Fibroblast of skin of scalp (primary cell): ENCODE measurements at places on chromosomes 2 and 18.

- no peak for DNase-seq
Measured at GRCh38 chr2:95050385-95051300, 25.1 kb downstream of the MAL start.

- DNase-seq = no peak
Measured at GRCh38 chr2:18237298-18237697, 323.2 kb downstream of the RDH14 start.

- peak; percentile 86 for DNase-seq
Measured at GRCh38 chr2:201697899-201698298, 545 bp downstream of the MPP4 start.

DNA sequence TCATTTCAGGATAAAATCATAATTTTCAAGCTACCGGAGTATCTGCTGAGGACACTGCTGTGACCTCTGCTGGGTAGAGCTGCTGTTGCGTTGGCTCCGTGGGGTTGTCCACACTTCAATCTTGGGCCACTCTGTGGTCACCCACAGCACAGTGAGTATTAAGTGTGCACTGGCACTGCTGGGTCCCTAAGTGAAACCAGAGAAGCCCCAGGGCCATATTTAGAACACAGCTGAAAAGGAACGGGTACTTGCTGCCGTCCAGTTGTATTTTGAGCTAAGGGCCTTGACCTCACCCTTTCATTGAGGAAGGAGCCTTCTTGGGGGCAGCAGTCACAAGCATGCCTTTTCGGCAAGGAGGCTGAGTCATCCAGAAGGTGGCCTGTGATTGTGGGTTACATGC, 10.1 kb downstream of the SLC9A4 start:
- DNase-seq = no peak

- DNase-seq = no peak
Measured at GRCh38 chr2:130377491-130377890, 21.6 kb downstream of the PTPN18 start.

GRCh38 chr2:239549711-239550255, 149.0 kb upstream of the HDAC4 start:
- DNase-seq = no peak

DNA sequence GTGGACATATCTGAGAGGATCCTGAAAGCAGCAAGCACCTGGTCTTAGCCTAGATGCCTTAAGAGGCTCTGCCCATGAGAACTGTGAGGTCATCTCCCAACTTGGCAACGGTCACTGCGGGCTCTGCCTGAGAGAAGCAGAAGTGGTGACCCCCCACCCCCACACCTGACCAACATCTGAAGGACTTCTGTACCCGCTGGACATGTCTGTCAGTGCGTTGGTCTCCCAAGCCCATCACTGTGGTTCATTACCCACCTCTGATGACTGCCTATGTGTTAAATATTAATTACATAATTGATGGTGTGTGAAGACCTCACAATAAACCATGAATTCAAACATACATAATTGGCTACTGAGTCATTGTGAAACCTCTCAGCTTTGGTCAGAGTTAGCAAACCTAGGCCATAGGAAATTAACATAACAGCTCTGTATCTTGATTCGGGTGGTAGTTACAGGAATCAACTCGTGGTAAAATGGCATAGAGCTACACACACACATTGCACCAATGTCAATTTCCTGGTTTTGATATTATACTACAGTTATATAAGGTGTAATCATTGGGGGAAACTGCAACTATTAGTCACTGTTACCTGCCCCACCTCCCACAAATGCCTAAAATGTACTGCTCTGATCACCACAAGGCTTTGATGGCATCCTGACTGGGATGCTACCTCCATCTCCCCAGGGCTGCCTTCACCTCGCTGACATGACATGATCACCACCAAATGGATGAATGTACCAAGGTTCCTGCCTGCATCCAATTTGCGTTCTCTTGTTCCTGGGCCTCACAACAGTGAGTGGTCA, 4.3 kb upstream of the GALNT1 start:
- DNase-seq = peak; percentile 9

- peak; percentile 51 for DNase-seq
Measured at GRCh38 chr18:45254709-45255082, 360.6 kb upstream of the SLC14A2 start.

DNA sequence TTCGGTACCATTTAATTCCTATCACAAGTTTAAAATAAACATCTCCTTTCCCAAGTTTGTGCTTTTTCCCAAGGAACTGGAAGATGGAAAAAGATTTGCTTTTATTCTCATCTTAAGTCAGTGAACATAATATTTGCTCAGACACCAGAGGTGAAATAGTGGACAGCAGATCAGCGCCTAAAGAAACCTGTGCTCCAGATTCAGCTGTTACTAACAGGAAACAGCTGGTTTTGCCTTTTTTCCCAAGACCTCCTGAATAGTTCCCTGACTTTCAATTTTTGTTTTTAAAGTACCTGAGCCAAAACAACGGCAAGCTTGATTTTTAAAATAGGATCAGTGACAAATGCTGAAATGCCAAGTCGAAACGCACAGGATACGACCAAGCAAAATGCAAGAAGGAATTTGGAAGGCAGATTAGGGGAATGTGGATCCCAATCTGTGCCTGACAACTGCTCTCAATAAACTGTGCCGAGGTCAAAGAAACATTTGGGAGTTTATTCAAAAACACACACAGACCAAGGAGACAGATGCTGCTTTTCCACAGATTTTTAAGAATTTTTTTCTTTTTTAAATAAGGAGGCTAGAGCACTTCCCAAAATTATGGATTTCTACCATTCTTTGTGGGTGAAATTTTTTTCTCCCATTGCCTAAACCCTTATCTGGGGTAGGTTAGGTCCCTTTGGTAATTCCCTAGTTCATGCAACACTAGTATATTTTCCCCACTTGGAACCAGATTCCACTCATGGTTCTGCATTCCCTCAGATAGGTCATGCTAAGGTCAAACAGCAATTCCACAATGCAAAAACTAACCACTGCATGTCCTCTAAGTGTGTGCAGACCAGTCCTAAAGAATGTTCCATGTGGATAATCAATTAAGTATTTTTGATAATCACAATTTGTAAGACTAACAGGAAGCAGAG, 121.5 kb upstream of the PDE1A start:
- no peak for DNase-seq

- no peak for DNase-seq
Measured at GRCh38 chr18:44791520-44791919, 110.8 kb downstream of the SETBP1 start.

DNA sequence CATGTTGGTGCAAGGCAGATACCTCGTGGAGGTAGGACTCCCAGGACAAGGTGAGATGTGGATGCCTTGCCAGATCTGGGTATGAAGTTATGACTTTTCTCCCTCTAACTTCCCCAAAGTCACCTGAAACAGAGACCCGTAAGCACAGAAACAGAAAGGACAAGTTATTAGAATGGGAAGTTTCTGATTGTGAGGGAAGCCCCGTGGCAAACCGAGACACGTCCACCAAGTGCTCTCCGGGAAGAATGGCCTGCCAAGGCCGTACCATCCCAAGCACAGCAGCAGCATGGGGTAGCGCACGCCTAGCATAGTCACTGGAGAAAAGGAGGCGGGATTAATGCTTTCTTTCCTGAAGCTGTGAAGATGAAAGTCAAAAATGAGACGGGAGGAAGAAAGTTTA, 110.6 kb downstream of the ZNF532 start:
- DNase-seq = no peak

GRCh38 chr18:48374423-48375149, 34.6 kb downstream of the ZBTB7C start:
- DNase-seq = no peak

DNA sequence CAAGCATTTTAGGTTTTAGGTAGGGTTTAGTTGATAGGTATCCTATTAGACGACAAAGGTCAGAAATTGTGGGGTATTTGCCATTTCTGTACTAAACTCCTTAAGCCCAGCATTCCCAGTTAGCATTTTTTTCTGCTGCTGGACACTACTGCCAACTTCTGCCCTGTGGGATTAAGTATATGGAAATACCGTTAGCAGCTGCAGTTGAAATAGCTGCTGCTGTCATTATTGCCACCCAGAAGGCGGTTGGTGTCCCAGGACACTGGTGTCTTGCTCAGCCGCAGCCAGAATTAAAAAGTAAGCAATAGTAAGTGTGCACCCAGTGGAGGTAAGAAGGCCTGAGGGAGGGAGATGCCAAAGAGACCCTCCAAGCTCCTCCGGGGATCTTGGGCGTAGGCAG, 1.9 kb upstream of the UXS1 start:
- no peak for DNase-seq

DNA sequence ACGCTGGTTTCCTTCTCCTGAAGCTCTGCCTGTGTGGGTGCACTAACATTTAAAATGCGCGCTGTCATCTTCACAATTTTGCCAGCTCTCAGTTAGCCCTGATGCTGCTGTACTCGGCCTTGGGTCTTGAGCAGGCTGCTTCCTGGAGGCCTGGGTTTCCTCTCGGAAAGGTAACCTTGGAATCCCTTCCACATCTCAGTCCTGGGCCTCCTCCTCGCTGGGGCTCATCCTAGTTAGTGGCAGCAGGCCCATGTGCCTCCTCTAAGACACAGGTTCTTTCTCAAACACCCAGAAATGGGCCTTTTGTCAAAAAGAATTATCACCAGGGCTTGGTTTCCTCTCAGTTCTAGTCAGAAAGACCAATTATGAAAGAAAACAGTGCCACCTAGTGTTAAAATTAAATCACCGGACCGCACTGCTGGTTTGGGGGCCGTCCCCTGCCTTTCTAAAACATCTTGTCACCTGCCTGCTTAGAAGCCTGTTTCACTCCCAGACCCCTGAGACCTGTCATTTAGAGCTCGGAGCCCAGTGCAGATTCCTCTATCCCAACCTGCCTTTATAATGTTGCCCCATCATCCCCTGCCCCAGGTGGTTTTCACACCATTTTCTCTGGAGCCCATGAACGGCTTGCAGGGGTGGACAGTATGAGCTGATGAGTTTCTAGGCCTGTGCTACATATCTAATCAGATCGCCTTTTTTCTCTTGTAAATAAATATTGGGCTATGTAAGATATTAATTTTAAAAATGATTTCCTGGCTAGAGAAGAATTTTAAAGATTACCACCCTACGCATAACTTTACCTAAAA, 42.4 kb downstream of the HK2 start:
- DNase-seq = peak; percentile 50

DNA sequence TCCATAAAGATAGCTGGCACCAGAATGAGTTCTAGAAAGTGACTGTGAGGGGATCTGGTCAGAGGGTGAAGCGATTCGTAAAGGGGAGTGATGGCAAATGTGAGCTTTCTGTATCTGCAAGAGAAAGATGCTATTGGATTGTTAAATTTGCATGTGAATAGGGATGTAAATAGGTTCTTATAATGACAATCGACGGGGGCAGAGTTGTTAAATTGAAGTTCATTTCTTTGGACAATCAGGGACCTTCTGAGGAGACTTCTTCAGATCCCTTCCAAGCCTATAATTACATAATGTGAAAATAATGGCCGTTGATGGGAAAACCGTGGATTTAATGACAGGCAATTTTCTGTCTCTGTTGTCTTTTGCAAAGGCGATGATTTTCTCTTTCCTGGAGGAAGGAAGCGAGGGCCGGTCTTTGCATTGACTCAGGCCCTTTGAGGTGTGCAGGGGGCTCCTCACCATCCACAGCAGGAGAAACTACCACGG, 52.2 kb upstream of the TMEM18 start:
- DNase-seq = no peak

DNA sequence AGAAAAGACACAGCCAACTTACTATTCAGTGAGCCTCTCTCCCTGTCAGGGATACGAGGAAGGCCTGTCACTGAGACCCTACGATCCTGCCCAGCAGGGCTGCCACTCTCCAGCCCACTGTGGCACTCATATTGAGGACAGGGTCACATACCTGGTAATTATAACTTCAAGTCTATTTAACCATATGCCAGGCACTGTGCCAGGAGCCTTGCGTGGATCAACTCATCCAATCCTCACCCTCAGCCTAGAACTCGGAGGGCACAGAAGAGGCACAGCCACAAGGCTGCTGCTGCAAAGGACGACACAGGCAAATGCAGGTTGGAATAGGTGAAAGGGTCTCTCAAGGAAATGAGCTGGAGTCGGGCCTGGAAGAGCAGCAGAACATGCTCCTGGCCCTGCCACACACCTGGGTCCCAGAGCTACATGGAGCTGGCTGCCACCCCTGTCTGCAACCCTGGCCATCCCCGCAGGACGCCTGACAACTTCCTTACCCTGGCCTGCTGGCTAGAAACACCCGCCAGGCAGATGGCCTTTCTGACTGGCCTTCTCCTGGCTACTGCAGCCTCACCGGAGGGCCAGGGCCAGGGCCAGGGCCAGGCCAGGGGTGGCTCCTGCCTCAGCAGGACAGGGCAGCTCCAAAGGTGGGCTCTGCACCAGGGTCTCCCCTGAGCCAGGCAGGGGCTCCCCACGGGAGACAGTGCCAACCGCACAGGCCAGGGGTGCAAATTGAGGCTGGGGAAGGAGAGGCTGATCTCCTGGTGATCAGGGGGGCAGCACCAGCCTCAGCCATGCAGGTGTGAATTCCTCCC, 32.1 kb upstream of the SLC66A3 start:
- no peak for DNase-seq

DNA sequence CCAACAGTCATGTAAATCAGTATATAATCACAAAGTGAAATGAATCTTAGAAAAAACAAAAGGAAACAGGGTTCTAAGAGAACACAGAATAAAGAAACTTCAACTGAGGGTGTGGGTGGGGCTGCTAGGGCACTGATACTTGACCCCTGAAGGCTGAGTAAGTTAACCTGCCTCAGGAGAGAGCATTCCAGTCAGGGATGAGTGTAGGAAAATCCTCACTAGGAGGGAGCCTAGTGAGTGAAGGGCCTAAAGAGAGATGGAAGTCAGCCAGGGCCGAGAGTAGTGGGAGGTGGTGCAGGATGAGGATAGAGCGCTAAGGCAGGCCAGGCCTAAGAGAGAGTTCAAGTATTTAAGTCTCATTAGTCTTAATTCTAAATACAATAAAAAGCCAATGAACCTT, 342.6 kb downstream of the SATB2 start:
- DNase-seq = no peak

GRCh38 chr2:45083175-45083574, 73.9 kb upstream of the SIX2 start:
- DNase-seq = no peak

DNA sequence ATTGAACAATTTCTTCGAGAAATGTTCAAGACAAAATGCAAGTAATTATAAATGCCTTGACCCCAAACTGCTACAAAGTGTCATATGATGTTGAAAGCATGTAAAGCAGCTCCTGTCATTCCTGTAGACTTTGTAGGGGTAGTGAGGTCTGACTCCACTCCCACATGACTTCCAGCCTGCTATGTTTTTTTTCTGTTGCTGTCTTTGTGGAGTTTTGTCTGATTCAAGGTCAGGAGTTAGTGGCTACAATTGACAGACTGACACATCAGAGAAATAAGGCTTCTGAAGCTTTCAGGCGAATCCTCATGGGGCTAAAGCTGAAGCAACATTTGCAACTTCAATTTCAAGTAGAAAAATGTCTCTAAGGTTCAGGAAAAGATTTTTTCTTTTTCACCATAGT, 63.9 kb upstream of the CCDC195 start:
- DNase-seq = no peak

- DNase-seq = no peak
Measured at GRCh38 chr2:190207930-190208329, 111.7 kb downstream of the HIBCH start.
